ENCODE measurements at places on chromosomes 13 and 19.

DNA sequence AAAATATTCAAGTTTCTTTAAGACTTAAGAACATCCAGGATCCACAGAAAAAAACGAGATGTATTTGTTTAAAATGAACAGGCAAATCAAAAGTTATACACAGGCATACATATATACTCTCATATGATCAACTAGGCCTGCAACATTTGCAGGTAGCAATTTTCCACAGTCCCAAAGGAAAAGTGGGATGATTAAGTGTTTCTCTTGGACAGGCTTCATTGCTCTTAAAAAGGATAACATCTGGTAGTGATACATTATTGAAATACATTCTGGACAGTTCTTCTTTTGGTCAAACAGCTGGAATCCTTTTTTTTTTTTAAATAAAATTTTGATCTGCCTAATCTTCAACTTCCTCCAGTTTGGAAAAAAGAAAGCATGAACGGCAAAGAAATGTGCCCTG lies 114.8 kb upstream of the TDRD3 start:
- no peak for DNase-seq

GRCh38 chr13:48731957-48732569 lies 78.3 kb downstream of the CYSLTR2 start:
- DNase-seq = peak; percentile 64

GRCh38 chr13:26978081-26978860 lies 193.3 kb downstream of the USP12 start:
- DNase-seq = no peak

DNA sequence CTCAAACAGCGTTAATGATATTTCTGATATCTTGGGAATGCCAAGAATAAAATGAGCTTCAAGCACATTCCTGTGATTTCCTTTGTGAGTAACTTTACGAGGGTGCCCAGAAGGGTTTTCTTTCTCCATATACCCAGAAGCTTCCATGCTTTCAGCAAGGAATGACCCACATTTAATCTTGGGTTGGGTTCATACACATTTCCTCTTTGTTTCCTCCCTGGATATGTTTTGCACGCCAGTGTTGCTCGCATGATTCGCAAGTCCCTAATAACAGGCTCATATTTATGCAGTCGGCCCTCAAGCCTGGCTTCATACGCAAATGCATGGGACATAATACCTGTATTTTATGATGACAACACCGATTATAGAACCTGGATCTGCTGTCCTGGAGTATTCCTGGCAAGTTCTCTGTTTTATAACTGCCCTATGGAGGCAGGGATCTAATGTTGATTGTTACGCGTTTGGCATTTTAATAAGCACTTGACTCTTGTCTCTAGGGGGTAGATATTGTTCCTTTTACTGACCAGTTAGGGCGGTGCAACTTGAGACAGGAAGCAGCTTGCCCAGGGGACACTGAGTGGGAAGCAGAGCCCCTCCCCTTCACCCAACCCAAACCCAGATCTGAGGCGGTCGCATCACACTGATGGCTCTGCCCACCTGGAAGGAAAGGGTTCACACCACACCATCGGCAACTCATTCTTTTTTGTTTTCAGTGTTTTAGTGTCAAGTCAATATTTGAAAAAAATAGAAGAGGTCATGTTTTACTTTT lies 220.4 kb upstream of the SOX1 start:
- DNase-seq = no peak

GRCh38 chr19:48678201-48678600 lies 5.4 kb upstream of the NTN5 start:
- DNase-seq = no peak

DNA sequence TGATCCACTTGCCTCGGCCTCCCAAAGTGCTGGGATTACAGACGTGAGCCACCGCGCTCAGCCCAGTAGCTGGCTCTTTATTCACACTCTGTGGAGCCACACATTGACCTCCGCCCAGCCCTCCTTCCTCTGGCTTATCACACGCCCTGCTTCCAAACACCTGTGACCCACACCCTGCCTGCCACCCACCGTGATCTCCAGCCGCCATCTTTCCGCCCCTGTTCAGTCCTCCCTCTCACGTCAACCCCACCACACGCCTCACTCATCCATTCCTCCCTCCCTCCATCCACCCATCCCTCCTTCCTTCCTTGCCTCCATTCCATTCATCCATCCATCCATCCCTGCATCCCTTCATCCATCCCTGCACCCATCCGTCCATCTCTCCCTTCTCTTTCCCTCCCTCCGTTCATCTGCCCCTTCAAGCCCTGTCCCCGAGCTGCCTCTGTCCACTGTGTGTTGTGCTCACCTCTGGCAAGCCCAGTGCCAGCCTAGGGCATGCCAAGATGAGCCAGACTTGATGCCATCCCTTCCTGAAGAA lies 17.6 kb downstream of the ZNF296 start:
- no peak for DNase-seq

- DNase-seq = no peak
Measured at GRCh38 chr13:102901615-102902305, 55.9 kb downstream of the ERCC5 start.
